ENCODE measurements at places on chromosomes 3 and 15.

DNA sequence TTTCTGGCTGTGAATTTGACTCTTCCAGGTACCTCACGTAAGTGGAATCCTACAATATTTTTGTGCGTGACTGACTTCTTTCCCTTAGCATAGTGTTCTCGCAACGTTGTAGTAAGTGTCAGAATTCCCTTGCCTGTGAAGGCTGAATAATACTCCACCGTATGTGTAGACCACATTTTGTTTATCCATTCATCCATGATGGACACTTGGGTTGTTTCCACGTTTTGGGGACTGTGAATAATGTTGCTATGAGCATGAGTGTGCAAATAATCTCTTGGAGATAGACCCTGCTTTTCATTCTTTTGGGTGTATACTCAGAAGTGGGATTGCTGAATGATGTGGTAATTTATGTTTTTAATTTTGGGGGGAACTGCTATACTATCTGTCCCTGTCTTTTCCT, 82.2 kb downstream of the APBA2 start:
- DNase-seq: no peak

DNA sequence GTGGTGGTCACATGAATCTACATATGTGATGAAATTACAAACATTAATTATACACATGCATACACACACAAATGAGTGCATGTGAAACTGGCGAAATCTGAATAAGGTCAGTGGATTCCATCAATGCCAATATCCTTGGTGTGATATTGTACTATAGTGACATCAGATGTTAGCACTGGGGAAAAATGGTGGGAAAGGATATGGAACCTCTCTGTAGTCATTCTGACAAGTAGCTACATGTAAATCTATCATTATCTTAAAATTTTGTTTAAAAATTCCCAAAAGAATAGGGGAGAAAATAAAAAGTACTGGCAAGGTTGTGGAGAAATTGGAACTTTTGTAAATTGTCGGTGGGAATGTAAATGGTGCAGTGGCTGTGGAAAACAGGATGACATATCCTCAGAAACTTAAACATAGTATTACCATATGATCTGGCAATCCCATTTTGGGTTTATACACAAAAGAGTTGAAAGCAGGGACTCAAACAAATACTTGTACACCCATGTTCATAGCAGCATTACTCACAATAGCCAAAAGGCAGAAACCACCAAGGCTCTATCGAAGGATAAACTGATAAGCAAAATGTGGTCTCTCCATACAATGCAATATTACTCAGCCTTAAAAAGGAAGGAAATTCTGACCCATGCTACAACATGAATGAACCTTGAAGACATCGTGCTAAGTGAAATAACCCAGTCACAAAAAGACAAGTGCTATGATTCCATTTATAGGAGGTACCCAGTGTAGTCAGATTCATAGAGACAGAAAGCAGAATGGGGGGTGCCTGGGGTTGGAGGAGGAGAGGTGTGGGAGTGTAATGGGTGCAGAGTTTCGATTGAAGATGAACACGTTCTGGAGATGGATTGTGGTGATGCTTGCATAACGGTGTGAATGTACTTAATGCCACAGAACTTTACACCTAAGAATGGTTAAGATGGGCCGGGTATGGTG, 25.3 kb upstream of the HRH1 start:
- DNase-seq: no peak

DNA sequence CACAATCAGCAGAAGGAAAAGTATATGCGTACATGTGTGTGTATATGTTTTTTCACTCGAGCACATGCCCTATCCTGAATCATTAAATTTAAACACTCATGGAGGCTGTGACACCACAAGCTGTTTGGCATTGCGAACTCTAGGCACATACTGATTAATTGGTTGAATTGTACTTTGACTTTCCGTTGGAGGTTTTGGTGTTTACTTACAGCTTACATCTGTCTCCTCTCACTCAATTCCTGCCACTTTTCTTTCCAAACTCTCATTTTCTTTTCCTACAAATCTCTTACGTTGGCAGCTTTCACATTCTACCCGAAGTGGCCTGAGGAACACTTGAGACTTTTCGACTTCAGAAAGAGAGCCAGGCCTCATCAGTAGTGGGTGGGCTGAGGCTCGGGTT, 434.1 kb upstream of the SEMA6D start:
- no peak for DNase-seq

GRCh38 chr15:92877416-92877815, 22.7 kb upstream of the CHD2 start:
- no peak for DNase-seq

GRCh38 chr3:3801494-3801841, 2.2 kb downstream of the LRRN1 start:
- no peak for DNase-seq

GRCh38 chr3:197007296-197007940, 22.2 kb downstream of the MELTF start:
- no peak for DNase-seq

DNA sequence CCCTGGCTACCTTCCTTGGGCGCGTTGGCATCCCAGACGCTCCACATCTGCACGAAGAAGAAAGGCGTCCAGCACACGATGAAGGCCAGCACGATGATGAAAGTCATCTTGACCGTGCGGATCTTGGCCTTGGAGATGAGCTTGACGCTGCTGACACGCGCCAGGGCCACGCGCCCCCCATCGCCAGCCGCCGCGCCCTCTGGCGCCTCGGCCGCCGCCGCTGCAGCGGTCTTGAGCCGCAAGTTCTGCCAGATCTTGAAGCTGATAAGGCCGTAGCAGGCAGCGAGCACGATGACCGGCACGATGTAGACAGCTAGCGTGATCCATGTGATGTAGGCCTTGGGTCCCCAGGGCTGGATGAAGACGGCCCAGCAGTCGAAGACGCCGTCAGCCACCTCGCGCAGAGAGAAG, 2.2 kb downstream of the OXTR start:
- DNase-seq: no peak

DNA sequence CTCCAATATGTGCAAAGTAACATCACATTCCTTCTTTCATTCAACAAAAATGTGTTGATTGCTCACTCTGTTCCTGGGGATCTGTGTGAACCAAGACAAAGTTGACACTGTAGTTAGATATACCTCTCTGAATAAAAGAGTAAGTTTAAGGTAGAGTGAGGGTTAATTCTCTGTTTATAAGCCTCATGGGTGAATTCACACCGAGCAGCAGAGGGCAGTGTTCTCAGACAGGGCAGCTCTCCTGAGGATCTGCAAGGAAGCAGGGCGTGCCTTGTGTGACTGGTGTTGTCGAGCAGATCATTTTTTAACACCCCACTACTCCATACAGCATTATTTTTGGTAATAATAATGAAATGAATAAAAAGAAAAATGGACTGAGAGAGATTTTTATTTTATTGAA, 34.4 kb downstream of the PAQR9 start:
- DNase-seq: no peak

DNA sequence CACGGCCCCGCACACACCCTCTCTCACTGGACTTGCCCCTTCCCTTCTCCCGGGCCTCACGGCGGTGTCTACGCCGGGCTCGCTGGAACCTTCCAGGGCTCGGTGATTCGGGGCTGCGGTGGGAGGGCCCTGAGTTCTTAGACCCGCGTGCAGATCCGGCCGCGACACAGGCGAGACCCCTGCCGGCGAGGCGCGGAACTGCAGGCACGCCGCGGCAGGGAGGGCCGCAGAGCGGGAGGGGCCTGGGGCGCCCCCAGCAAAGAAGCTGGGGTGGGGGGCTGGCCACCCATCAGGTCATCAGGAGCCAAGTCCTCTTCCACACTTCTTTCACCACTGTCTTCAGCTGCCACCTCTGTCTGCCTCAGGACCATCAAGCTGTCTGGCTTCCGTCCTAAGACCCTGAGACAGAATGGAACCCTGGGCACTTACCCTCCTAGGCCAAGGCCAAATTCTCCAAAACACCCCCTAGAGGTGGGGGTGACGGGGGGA, 164.5 kb downstream of the XXYLT1 start:
- peak; percentile 25 for DNase-seq

DNA sequence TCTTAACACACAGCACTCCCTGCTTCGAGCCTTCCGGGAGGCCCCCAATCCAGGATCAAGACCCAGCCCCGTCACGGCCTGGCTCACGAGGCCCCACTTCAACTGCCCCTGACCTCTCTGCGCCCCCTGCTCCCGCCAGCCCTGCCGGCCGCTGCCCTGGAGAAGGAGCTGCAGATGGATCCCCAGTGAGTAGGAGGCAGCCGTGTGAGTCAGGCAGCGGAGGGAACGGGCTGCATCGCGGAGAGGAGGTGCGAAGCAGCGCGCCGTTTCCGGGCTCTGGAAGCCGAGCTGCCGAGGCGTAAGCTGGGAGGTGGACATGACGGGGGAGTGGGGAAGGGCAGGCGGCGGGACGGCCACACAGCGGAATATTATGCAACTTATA, 133.4 kb downstream of the TPRA1 start:
- no peak for DNase-seq

- DNase-seq: no peak
These were observed 57.8 kb downstream of the IMPG2 start for GRCh38 chr3:101262393-101263240.

DNA sequence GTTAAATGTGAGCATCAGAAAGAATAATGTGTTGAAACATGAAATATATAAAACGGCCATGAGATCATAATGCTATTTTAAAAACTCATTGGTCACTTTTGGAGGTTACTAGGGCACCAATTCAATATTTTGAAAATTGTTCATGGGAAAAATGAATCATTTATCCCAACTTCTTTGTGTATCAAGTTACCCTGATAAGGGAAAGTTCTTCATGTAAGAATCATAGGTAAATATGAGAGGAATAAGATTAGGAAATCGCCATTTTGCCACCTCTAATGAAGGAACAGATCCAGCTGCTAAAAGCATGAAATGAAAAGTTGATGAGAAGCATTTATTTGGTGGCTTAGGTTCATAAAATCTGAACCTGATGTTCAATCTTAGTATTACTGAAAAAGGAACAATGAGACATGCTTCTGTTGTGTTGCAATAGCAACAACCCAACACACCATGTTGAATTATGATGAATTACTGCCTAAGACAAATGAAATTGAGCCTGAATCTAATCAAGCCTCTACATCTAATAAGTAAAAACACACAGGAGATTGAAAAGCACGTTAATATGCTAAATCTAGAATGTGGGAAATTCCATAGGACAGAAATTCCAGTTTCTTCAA, 32.5 kb downstream of the ABHD5 start:
- no peak for DNase-seq

Measured in activated naive CD4-positive, alpha-beta T cell (primary cell).